ENCODE measurements at places on chromosomes 12 and 14.

- DNase-seq, result no peak
These were observed 133.0 kb upstream of the PRMT8 start for GRCh38 chr12:3357950-3358525.

DNA sequence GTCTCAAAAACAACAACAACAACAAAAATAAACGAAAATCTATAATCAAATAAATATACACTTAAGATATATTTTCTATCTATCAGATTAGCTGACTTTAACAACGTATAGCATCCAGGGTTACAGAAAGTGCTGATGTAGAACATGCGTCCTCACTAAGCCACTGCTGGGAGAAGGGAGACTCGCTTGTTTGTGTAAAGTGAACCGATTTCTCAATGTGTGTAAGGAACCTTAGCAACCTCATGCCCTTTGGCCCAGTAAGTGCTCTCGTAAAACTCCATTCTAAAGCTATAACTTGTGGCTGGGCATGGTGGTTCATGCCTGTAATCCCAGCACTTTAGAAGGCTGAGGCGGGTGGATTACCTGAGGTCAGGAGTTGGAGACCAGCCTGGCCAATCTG lies 23.8 kb downstream of the NFKBIA start:
- DNase-seq, result no peak

DNA sequence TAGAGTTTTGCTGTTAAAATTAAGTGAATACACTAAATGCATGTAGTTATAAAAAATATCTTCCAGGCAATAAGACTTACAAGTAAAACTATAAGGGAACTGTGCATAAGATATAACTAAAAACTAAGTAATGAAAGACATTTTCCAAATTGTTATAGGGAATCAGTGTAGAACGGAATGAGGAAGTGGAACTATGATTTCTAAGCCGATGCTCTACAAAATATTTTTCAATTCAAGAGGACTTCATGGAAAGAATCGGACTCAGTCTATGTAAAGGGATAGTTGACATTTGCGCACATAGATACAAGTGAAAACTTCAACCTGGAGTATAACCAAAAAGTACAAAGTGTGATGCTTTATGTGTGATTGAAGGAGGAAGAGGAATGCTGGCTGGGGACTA lies 40.1 kb upstream of the KIF21A start:
- no peak for DNase-seq

- no peak for DNase-seq
These were observed 105.8 kb downstream of the PAH start for GRCh38 chr12:102811110-102811737.

DNA sequence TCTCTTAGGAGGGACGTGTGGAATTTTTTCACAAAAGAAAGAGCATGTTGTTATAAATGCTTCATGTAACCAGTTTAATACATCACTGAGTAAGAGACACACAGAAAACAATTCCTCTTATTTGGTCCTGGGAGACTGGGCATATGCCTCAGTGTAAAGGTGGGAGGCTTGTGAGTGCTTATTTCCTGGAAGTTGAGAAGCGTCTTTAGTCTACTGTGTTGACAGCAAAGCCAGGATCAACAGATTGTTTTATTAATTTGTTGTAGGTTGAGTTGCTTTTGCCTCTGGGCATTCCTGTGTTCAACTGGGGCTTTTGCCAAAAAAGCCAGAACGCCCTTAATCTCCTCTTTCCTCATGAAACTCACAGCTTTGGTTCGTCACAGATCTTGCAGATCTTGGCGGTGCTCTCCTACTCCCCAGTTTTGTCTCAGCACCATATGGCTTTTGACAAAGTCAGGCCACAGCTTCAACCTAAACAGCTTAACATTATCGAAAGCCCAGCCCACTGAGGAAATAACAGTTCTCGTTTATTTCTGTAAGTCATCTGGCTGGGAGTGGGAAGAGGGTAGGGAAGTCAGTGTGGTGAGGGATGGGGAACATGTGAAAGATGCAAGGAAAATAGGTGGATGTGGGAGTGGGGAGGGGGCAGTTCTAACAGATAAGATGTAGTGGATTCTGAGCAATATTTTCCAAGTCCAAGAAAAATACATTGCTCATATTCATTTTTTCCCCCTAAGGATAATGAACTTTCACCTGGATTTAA lies 227.2 kb downstream of the DACT1 start:
- peak; percentile 70 for DNase-seq

GRCh38 chr12:98727196-98727595 lies 82.1 kb downstream of the APAF1 start:
- no peak for DNase-seq

DNA sequence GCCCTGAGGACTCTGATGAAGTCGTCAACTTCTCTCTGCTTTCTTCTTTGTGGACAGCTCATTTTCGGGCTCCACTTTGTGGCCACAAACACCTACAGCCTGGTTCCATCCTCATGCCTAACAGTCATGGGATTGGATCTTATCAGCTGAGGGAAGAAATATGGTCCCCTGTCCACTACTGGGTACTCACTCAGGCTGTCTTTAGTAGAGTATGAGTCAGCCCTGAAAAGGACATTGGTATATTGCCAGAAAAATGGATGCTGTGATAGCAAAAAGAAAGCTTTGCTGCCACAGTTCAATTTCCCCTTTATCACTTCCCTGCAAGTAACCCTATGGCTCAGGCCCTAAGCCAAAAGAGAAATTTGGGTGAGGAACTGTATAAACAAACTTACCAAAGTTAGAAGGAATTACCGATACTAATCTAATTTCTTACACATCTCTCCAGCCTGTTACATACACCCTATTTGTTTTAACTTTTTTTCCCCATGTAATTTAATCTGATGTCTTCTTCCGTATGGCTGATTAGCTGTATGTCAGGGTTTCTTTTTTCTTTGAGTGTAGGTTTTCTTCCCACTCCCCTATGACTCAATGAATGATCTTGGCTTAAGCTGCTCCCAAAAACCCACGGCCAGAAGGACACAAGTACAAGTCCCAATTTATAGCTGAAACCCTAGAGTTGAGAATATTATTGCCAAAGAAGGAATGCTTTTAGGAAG lies 29.1 kb downstream of the MTHFD1 start:
- DNase-seq, result no peak

DNA sequence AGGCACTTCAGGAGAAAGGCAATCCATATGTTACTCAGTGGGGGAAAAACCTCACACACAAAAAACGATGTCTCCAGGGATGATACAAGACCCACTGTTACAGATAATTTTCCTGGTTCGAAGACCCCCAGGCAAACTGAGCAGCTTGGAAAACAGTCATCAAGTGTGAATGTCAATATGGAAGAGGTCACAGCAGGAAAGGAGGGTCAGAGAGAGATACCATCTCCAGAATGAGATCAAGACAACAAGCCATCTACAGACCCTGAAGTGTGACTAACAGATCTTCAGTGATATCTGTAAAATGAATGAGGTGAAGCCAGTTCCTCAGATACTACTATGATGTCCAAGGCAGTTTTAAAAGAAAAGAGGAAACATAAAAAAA lies 28.6 kb downstream of the GNS start:
- no peak for DNase-seq

DNA sequence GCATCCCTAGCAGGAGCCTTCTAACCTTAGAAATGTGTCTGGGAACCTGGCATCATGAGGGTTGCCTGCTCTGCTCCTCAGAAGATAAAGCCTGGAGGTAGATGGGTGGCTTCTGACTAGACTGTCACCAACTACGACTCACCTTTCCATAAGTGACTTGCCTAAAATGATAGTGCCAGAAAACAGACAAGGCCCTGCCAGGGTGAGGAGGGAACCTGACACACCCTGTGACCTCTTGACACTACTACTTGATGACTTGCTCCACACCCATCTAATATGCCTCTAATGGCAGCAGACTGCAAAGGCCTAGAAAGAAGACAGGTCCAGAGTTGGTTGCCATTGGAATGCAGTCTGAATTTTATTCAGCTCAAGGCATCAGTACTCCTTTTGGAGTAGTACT lies 9.4 kb downstream of the RNF41 start:
- DNase-seq, result no peak

- no peak for DNase-seq
These were observed 78.8 kb upstream of the RTL1 start for GRCh38 chr14:100982353-100982752.

GRCh38 chr12:53268630-53269562 lies 797 bp downstream of the ESPL1 start:
- DNase-seq, result no peak

DNA sequence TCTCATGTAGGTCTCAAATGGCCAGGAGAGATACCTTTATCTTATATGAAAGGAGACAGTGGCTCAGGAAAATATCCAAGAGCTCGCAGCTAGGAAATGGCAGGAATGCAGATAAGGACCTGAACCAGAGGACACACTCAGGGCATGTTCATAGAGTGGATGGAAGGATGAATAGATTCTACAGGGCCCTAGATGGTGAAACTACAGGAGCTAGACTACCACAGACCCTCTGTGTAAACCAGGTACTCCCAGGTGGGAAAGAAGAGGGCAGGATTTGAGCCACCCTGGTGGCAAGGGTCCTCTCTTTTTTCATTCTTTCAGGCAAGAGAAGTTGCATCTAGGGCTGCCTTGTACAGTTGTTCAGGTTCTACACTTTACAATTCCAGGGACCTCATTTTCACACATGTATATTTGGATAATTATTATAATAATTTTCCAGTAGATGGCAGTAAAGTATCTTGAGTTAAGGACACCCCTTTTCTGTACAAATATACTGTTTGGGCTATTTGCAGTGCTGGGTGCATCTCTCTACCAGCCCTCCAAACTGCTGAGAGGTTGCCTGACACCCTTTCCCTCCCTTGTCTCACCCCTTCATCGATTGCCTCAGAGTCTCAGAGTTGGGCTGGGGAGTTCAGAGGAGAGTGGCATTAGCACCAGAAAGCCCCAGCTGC lies 10.5 kb upstream of the ZDHHC22 start:
- DNase-seq, result no peak

DNA sequence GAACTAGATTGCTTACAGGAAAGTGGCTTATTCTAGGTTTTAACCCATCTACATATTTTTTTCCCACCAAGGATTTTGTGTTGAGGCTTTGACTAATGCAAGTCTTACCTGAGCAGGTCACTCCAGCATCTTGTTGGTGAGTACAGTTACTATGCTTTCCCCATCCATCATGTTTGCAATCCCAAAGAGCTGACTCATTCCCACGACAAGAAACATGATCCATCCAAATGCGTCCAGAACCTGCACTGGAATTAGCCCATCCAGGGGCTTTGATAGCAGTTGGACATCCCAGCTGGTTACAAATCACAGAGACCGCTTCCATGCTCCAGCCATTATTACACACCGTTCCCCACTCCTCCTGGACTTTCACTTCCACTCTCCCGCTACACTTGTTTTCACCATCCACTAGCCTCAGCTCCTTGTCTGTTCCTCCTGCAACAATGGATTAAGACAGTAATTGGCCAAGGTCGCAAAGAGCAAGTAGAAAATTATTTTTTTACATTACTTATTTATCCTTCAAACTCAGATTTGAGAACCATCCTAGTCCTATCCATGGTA lies 2.5 kb downstream of the CD163 start:
- no peak for DNase-seq

GRCh38 chr12:113439606-113440030 lies 17.4 kb downstream of the SDSL start:
- DNase-seq, result no peak

DNA sequence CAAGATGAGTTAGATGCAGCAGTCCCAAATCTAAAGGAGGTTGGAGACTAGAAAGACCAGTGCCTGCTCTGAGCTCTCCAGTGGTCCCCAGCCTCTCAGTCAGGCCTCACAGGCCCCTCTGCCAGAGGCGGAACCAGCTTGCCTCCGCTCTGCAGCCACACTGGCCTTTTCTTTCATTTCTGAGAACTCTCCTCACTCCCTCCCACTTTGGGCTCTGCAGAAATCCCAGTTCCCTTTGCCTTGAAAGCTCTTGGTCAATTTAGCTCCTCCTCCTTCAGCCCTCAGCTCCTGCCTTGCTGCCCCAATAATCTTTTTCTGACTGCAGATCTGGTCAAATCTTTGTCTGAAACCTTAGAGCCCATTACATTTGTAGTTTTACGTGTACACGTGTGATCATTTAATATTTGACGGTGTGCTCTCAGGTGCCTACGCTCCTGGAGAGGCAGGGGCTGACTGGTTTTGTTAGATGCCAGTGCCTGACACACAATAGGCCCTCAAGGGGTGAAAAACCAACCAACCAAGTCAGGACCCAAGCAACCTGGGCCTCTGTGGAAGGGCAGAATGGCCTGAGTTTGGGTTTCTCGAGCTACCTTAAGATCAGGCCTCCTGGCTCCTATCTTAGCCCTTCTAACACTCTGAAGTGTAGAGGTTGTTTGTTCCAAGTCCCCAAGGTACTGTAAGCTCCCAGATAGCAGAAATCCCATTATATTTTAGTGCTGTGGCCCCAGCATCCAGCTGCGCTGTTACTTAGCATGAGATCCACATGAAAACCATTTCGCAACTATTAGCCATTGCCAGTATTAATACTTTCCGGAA lies 1.1 kb upstream of the NUDT4 start:
- no peak for DNase-seq

DNA sequence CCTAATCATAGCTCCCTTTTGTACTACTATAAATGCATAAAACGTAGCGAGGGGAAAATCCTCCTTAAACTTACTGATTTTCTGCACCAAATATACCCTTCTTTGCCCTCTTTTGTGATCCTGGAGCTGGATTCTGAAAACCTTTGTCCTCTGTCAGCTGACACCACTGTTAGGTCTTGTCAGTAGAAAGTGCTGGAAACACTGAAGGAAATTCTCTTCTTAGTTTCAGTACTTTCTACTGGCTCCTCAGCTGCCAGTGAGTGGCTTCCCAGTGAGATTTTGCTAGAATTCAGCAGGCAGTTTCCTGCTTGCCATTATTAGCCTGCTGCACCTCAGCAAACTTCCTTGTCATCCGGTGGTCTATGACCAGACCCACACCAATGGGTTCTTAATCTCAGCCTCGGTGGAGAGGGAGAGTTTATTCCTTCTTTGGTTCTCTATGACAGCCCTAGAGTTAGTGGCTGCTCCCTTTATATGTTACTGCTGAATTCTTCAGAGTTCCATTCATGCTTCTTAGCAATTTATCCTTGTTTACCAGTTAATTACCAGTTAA lies 476.2 kb downstream of the FSCB start:
- no peak for DNase-seq

- no peak for DNase-seq
These were observed 967.4 kb downstream of the BCL11B start for GRCh38 chr14:98304574-98304973.

DNA sequence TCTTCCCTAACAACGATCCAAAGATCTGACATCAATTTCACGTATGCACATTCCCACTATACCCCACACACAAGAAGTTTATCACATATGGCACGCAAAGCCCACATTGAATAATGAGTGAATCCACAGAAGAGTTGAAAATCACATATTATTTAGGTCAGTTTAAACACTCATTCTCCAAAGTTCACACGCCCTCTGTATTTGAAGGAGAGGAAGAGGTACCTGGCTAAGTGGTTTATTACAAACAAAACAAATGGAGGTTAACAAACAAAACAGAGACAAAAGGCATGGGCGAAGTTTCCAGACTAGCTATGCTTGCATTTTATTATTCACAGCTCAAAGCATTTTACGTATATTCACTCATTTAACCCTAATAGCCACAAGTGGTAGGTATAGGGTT lies 41.8 kb downstream of the CPM start:
- no peak for DNase-seq

- no peak for DNase-seq
These were observed 49.2 kb downstream of the MBIP start for GRCh38 chr14:36271222-36271621.
